ENCODE measurements at places on chromosomes 2 and 18. TPM values are rescaled to one million over a fixed set of nuclear protein-coding genes. Genes with fewer than 3 reads are reported as not detected.

ALPG gene
- polyA plus RNA-seq, result 0.13 TPM

ANKRD53 gene
- 4.9 TPM for polyA plus RNA-seq

WDPCP gene
- polyA plus RNA-seq, result 10.1 TPM

CWC22 gene
- 17.1 TPM for polyA plus RNA-seq

GBX2 gene
- 10.8 TPM for polyA plus RNA-seq

TMEM200C gene
- 8.6 TPM for polyA plus RNA-seq
